ENCODE measurements at places on chromosomes 16 and 17. TPM values are rescaled to one million over a fixed set of nuclear protein-coding genes. Genes with fewer than 3 reads are reported as not detected.

TBC1D3E gene
- not detected for total RNA-seq

IGSF6 gene
- total RNA-seq: not detected

PIK3R5 gene
- 0.09 TPM for total RNA-seq

WNT9B gene
- not detected for total RNA-seq

CHRNE gene
- 0.12 TPM for total RNA-seq

ANKRD13B gene
- total RNA-seq: 27.6 TPM

LUC7L3 gene
- total RNA-seq: 104 TPM

CDT1 gene
- total RNA-seq: 30.6 TPM
